ENCODE measurements at places on chromosomes 3 and 15.

DNA sequence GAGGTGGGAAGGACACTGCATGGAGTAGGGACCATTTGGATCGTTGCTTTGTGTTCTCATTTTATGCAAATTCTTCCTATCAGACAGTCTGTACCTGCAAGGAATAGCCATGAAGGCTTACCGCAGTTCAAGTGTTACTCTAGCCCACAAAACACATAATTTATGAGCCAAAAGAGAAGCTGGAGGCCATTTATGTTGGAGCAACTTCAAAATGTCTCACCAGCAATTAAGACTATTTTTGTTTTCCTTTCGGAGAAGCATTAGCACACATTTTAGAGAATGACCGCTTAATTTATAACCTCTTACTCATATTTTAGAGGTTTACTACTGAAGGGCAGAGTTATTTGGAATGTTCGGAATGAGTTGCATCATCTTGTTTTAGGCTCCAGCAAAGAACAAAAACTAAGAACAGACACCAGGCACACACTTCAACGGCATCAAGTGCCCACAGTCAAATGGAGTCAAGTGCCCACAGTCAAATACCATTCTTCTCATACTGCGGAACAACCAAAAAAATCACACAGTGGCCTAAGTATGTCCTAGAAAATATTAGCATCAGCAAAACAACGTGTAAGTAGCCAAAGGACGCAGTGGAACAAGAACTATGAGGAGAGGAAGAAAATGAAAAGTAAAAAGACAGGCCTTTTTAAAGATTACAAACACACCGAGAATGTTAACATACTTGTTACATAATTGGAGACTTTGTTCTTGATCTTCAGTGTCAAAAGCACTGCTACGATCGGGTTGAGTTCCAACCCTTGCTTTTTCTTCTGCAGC, 17.5 kb upstream of the GOLGA8J start:
- no peak for DNase-seq

- no peak for DNase-seq
These were observed 401.5 kb upstream of the FRG2C start for GRCh38 chr3:75262661-75263060.

DNA sequence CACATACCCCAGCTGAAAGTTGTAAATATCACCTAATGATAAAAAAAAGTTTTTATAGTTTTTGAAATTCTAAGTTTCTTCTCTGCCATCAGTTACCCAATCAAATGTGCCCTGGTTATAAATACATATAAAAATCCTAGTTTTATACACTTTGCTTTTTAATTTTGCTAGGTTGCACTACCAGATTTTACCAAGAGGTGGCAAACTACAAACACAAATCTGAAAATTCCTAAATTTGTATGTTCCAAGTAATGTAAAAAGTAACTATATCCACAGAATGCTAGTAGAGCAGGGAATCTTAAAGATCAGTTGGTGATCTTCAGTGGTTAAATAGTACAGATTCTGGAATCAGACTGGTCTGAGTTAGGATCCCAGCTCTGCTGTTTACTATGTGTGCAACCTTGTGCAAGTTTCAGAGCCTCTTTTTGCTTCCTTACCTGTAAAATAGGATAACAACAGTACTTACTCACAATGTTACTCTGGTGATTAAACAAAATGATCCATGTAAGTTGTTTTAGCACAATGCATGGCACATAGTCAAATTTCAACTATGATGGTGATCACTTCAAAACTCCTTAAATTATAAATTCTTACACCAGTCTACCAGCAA, 11.0 kb downstream of the TRPM7 start:
- DNase-seq, result no peak

GRCh38 chr3:125168711-125169393, 43.7 kb downstream of the SLC12A8 start:
- no peak for DNase-seq
